ENCODE measurements at places on chromosomes 11 and 22.

GRCh38 chr11:121418625-121419114, 33.4 kb upstream of the SORL1 start:
- no peak for DNase-seq

DNA sequence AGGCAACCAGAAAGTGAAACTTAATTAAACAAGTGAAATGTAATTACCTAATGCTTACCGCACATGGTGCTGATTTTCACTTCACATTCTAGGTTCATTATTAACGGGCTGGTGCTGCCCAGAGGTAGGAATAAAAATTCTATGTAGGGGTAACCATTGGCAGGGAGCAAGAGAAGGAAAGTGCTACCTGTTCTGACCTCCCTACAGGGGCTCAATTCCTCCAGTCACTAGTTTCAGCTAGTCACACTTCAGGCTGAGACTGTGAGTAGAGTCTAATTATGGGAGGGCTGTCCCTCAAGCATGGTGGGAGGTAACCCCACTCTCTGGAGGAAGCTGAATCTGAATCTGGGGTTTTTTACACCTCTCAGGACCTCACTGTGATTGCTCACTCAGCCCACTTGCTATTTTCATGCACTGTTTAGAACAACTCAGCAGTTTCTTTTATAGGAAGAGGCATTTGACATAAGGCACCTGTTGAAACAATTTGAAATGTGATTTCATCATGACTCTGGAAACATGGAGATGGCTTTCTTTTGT, 75.4 kb downstream of the MAML2 start:
- DNase-seq: no peak

DNA sequence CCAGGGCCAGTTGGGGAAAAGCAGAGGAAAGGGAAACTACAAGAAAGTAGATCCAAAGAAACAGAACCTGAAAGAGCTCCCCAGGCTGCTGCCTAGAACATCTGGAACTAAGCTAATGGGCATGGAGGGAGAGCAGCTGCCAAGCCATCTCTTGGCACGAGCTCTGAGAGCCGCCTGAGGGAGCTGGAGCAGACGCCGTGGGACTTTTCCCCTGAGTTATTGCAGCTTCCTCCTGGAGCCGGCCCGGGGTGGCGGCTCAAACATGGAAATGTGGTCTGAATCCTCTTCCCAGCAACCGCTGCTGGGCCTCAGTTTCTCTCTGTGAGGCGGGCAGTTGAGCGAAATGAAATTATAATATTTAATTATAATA, 41.8 kb downstream of the LIF start:
- DNase-seq: peak; percentile 15

GRCh38 chr11:95723361-95723942, 66.1 kb downstream of the FAM76B start:
- DNase-seq: no peak

- DNase-seq: no peak
Observed at GRCh38 chr11:130719220-130719915, 196.9 kb downstream of the SNX19 start.

DNA sequence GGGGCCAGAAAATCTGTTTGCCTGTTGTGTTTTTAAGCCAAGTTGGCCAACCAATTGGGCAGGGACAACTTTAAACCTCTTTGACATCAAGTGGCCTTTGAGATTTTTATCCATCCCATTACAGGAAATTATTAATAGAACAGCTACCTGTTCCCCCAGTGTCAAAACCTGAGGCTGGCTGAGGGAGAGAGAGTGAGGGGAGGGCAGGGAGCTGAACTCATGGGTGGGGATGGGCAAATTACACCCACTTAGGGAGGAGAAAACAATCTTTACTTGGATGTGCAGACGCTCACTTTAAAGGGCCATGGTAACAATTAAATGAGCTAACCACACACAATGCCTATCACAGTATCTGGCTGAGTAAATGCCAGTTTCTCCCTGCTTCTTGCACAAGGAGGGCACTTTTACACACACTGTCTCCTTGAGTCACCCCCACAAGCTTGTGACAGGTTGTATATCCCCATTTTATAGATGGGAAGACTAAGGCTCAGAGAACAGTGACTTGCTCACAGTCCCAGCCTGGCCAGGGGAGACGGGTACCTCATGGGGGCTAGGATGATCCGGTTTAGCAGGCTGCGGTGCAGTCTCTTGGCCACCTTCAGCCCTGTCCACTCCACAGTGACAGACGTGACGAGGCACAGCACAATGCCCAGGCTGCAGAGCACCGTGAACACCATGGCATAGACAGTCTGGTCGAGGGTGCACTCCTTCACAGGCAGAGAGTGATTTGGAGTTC, 17.8 kb upstream of the KCNJ11 start:
- DNase-seq: no peak

DNA sequence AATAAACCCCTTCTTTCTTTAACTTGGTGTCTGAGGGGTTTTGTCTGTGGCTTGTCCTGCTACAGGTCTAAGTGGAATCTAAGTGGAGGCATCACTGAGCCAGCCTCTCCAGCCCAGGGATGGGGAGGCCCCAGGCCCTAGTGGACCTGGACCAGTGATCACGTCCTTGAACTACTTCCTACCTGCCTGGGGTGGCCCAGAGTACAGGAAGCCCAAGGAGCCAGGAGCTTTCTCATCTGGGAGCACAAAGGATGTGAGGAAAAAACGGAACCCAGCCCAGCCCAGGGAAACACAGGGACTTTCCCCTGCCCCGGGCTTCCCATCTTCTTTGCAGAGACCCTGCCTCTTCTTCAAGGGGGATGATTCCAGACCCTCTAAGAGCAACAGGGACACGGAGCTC, 3.5 kb upstream of the CD5 start:
- DNase-seq: no peak

GRCh38 chr22:49039625-49040024, 788.0 kb downstream of the BRD1 start:
- no peak for DNase-seq

GRCh38 chr11:36177836-36178235, 111.4 kb downstream of the COMMD9 start:
- DNase-seq: no peak

GRCh38 chr11:65960824-65961266, 689 bp upstream of the SART1 start:
- no peak for DNase-seq

GRCh38 chr11:36431429-36432092, 78.5 kb downstream of the TRAF6 start:
- no peak for DNase-seq

DNA sequence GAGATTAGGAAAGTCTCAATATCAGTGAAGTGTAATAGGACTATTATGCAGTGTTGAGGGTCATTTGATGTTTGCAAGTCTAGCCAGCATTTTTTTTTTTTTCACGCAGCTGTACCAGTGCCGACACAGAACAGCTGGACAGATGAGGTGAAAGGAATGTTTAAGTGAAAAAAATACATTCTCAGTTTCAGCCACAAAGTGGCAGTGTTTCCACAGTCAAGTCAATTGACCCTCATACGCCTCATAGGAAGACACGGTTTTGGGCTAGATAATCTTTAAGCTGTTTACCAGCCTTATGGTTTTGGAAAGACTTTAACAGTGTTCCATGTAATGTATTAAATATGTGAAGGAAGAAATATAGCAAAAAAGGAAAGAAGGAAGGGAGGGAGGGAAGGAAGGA, 349.9 kb upstream of the ANO3 start:
- no peak for DNase-seq

- DNase-seq: no peak
Observed at GRCh38 chr11:12053606-12054361, 45.4 kb upstream of the DKK3 start.
